ENCODE measurements at places on chromosomes 7 and 10.

- no peak for DNase-seq
Observed at GRCh38 chr7:133301444-133301843, 48.6 kb downstream of the EXOC4 start.

GRCh38 chr10:1894912-1895311 is 157.6 kb upstream of the ADARB2 start:
- no peak for DNase-seq

DNA sequence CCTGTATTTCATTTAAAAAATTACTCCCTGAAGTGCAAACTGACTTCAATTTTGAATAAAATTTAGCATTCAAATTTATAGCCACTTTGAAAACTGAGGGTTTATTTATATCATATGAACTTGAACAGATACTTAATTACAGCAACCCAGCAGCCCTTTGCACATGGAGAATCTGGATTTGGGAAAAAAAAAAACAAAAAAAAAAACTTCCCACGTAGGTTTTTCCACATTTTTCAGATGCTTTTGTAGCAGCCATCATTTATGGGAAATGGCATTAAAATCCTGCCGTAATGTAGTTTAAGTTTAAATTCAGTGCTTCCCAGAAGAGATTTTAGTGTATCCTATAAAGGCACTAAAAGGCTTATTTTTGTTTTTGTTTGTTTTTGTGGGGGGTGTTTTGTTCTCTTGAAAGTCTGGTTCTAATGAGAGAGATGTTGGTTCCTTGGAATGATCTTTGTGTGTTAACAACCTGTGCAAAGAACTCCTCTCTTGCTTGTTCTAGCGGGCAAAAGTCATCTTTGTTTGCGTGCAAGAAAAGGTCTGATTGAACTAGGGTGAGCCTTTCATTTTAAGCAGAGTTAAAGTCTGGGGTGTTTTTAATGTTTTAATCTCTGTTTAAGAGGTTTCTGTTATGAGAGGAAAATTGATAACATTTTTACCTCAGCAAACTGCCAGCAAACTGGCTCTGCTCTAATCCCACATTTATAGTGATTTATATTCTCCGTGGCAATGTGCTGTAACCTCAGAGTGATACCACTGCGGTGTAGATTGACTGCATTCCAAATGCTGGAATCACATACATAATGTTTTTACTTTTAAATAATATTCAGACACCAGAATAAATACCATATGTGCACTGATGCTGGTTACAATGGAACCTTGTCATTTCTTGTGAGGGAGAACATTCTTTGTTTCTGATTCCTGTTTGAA is 105.5 kb downstream of the WNT2 start:
- no peak for DNase-seq

DNA sequence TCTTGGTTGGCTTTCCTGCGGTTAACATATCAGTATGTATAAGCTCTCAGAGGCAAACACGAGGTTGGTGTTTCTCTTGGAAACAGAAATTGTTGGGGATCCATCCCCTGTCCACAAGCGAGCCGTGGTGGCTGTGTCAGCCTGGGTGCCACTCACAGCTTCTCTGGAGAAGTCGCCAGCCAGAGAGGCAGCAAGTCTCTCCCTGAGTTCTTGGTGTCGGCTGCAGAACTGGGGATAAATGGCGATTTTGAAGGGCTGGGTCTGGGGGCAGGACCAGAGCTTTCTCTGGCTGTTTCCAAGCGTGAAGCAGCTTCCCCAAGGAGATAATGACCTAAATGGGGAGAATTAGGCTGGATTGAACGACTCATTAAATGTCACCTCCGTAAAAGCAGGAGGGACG is 335.3 kb downstream of the GLRX3 start:
- DNase-seq: no peak

DNA sequence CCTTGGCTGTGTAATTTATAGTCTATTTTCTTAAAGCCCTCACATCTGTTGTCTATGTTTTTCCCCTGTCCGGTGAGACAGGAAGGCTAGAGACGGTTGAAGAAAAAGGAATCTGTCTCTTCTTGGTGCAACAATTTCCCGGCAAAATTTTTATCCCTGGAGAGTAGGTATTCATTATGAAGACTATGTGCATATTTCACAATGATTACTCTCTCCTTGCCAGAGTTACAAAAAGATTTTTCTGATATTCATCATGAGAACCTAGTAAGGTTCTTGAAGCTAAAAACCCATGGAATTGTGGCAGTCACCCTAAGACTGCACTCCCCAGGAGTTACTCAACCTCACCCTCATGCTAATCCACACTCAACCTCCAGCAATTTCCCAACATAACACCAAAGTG is 55.0 kb upstream of the GHITM start:
- no peak for DNase-seq

- no peak for DNase-seq
Observed at GRCh38 chr10:77711683-77712049, 74.1 kb upstream of the KCNMA1 start.

DNA sequence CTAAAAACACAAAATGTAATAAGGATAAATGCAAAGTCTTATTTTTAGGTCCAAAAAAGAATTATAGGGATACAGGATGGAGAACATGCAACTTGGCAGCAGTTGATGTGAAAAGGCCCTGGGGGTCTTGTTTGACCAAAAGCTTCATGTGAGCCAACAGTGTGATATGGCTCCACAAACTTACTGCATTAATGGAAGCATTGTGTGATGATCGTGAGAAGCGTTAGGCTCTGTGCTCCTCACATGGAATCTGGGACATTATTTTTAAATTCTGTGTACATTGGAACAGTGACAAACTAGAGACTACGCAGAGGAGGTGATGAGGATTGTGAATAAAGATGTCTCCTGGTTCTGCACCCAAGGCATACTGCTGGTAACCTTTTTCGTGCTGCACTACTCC is 39.1 kb upstream of the CALD1 start:
- DNase-seq: no peak

- DNase-seq: no peak
Observed at GRCh38 chr7:81433692-81434331, 336.0 kb downstream of the HGF start.

DNA sequence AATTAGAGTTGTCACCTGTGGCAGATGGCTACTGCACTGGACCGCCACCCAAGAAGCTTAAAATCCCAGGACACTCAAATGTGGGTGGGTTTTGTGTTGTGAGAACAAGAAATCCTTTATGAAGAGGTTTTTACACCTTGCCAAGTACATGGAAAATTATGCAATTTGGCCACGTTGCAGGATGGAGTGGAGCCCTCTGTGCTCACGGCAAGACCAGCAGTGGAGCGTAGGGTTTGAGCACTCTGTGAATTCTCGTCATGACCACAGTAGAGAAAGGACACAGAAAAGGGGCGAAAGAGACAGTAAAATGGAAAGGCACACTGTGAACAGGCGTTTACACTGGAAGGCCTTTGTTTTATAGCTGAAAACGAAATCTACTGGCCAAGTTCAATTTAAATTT is 222.6 kb downstream of the ADARB2 start:
- DNase-seq: no peak

GRCh38 chr10:34814223-34814912 is 728 bp downstream of the PARD3 start:
- DNase-seq: no peak

DNA sequence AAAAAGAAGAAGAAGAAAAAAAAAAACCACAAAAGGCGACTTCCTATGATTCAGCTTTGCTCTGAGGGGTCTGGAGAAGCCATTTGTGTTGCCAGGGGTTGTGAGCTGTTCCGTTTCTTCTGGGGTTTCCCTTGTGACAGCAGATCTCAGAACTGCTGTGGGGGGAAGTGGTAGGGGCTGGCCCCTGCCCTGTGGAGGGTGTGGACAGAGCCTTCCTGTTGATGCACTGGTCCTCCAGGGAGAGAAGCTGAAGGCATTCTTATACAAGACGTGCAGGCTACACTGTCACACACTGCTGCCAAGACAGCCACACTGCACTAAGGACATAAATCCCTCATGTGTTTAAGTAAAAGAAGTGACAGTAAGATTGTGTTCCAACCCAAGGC is 17.3 kb upstream of the CSGALNACT2 start:
- no peak for DNase-seq

DNA sequence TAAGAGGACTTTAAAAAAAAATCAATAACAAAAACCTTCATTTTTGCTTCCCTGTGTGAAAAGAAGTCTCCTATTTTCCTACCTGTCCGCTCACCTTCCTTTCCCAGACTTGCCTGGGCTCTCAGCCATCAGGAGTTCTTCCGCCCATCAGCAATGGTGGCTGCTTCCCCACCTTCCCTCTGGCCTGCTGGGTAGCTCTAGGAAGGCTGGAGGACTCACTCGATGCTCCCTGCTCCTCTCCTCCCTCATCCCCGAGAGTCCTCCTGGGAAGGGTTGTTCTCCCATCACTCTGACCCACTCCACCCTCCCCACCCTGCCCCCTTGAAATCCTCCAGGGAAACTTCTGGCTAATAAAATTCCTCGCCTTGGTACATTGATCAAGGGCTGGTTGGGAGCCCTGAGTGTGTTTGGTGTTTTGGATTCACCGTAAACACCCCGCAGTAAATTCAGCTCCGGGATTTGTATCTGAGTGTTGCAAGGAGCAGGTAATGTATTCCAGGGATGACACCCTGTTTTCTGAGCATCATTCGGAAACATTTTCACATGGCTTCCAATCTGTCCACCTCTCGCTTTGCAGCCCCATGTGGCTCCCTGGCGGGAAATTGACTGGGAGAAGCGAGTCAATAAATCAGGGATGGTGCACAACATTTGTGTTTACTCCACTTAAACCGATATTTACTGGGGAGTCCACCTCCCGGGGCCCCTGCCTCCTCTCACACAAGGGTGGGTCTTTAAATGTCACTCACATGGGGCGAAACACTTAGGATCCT is 126.4 kb upstream of the SDK1 start:
- DNase-seq: no peak

- no peak for DNase-seq
Observed at GRCh38 chr10:48406204-48406603, 99.7 kb downstream of the MAPK8 start.

DNA sequence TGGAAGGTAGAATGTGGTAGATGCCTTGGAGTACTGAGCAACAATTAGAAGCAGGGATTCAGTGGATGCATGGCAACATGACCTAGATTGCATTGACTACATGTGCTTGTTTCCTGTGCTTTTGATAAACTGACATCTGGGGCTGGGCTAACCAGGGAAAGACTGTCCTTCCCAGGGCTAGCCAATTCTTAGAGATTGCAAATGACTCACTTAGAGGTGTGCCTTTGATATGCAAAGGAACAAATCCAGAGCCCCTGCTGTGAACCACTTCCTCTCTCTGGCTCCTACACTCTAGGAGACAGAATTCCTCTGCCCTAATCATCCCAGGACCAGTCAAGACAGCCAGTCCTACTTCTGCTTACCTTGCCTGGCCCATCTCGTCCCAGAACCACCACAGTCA is 651.5 kb downstream of the LRMDA start:
- DNase-seq: no peak

GRCh38 chr10:128178302-128178958 is 52.2 kb upstream of the MKI67 start:
- DNase-seq: no peak

DNA sequence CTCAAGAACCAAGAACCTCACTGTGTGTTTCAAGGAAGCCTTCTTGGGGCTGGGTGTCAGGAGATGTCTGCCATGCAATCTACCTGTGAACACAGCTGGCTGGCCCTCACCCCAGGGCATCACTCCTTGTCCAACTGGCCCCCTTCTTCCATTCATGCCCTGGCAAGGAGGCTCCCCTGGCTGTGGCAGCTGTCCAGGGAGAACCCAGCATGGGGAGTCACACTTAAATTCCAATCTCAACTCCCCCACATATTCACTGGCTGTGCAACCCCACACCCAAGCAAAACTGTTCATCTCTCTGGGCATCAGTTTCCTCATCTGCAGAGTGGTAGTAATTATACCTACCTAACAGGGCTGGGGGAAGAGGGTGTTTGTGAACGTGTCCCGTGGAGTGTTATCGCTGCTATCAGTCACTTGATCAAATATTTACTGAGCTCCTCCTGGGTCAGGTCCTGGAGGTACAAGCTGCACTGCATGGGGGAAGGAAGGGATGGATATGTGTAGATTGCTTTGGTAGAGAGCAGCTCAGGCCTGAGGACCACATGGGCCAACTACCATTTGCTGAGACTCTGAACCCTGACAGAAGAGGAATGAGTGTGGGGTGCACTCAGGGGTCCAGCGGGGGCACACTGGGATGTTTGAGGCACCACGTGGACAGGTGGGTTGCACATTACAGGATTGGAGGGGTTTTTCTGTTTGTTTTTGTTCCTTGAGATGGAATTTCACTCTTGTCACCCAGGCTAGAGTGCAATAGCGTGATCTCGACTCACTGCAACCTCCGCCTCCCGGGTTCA is 2.1 kb upstream of the GPRIN2 start:
- no peak for DNase-seq

DNA sequence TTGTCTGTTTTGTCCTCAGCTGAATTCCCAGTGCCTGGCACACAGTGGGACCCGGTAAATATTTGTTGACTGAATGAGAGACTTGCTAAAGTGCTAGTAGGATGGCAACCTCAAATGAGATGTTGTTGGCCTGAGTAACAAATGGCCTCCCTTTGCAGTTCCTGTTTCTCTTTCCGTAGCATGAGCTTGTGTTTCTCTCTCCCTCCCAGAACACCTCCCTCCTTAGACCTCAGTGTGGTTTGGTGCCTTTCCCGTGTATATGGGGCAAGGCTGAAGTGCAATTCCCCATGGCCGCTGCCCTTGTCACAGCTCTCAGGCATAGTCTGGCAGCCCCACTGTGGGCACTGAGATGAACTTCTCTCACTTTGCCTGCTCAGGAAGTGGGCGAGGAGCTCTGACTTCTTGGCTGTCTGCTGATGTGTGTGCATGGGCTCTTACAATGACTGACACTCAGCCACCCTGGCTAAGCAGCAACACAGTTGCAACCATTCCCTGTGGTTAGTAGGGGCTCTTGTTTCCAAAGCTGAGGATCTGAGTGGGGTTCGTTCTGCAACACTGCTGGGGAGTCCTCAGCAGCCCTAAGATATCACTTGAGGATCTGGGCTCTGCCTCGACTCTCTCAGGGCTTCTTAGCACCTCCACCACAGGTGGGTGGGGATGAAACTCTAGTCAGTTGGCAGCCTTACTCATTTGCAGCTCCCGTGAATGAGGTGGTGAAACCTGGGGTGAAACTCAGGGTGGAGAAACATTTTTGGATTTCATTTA is 136.1 kb downstream of the ICA1 start:
- DNase-seq: no peak

- no peak for DNase-seq
Observed at GRCh38 chr10:74035303-74035702, 37.4 kb downstream of the VCL start.

GRCh38 chr7:14069961-14070360 is 80.5 kb upstream of the ETV1 start:
- DNase-seq: no peak

DNA sequence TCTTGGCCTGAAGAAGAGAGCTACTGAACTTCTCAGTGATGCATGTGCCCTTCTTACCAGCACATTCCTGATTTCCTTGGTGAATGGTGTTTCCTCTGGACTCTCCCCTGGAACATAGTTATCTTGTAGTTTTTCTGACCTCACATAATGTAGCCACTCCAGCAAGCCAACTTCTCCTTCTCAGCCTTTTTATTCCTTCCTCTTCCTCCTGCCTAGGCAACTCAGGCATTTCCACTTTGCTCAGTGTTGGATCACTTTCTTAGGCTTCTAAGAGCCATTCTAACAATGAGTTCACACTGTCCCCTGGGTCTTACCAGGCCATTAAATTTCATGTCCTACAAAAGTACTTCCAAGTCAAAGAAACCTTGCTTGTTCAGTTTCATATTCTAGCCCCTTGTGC is 3.6 kb upstream of the PTTG1IP2 start:
- no peak for DNase-seq

Measured in substantia nigra (tissue), 51 donors.